ENCODE measurements at places on chromosomes 11 and 22.

GRCh38 chr22:42300259-42301076 is 30.0 kb upstream of the TCF20 start:
- DNase-seq = peak; percentile 22

DNA sequence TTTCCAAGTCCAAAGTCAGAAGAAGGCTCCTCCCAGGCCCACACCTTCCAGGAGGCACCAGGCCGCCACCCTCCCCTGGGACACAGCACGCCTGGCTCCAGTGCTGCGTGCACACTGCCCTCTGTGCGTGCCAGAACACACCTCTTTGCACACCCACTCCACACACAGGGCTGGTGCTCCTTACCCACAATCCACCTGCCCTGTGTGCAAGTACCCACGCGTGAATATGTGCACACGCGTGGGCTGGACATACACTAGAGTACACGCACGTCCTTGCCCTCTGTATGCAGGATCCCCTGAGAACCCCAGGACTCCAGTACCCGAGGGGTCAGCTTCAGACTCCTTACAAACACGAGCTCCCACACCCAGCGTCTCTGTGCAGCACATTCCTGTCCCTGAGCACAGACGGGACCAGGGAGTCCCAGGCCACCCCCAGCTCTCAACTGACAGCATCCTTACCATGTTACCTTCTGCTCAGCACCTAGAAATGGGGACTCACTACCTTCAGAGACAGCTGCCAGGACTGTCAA is 2.8 kb downstream of the DUSP8 start:
- DNase-seq = no peak

GRCh38 chr11:69718147-69718546 is 14.3 kb upstream of the FGF19 start:
- DNase-seq = no peak

DNA sequence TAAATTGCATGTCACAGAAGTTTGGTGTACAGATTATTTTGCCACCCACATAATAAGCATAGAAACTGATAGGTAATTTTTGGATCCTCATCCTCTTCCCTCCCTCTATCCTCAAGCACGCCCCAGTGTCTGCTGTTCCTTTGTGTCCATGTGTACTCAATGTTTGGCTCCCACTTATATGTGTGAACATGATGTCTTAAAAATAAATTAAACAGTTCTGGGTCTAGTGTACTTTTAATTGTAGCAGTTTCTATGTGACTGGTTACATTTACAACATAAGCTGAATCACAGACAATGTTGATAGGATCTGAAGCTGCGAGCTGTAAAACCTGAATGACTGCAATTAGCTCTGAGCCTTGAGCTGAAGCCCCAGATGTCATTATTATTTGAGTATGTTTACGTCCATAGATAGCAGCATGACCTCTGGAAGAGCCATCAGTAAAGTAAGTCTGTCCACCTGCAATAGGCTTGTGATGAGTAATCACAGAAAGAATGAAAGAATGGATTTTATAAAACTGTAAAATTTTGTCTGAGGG is 29.7 kb downstream of the OR10A6 start:
- DNase-seq = no peak

DNA sequence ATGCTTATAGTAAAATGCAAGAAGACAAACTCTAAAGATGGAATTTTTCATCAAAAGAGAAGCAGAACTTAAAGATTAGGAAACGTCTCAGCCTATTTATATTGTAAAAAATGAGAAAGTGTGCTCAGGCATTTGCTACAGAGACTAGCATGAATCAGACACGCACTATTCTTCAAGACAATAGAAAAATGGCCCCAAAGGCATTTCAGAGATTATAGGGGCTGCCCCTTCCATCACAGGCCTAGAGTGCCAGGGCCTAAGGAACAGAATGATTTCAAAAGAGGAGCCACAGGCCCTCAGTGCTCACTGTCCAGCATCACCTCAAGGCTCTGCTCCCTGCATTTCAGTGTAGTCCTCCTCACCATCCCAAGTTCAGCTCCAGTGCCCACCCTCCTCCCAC is 27.5 kb downstream of the TNKS1BP1 start:
- no peak for DNase-seq

- no peak for DNase-seq
Measured at GRCh38 chr11:1943977-1944376, 3.2 kb upstream of the MRPL23 start.

DNA sequence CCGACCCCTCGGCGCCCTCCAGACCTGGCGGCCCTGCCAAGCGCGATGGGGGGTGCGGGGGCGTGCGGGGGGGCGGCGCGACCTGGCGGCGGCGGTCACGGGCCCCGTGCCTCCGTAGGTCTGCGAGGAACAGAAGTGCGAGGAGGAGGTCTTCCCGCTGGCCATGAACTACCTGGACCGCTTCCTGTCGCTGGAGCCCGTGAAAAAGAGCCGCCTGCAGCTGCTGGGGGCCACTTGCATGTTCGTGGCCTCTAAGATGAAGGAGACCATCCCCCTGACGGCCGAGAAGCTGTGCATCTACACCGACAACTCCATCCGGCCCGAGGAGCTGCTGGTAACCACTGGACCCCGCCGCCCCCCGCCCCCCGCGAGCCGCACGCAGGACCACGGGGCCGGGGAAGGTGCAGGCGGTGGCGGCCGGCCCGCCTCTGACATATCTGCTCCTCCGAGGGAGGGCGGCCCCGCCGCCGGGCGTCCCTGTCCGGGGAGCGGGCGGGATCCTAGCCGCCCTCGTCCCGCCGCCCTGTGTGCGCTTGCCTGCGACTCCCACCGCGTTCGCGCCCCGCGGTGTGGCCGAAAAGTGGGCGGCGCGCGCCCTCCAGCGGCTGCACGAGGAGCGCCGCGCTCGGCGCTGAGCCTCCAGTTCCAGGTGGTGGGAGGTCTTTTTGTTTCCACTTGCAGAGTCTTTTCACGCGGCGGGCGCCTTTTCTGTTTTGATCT is 2.1 kb downstream of the CCND1 start:
- DNase-seq = peak; percentile 59

DNA sequence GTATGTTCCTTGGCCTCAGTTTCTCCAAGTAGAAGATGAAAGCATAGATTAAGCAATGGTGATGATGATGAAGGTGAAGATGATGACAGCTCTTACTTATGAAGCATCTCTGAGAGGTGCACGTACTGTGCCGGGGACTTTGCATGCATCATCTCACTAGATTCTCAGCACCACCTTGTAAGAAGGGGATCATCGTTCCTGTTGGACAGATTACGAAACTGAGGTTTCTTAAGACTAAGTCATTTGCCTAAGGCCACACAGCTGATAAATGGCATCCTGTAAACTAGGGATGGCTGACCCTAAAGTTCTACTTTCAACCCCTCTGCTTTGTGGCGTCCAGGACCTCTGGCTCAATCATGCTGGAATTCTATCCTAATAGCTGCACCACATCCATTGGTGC is 8.7 kb downstream of the MS4A15 start:
- no peak for DNase-seq

GRCh38 chr11:47188259-47188658 is 2.0 kb upstream of the PACSIN3 start:
- no peak for DNase-seq

- DNase-seq = no peak
Measured at GRCh38 chr11:34168642-34169420, 63.4 kb downstream of the NAT10 start.

GRCh38 chr22:24393012-24393559 is 34.3 kb upstream of the ADORA2A start:
- no peak for DNase-seq

DNA sequence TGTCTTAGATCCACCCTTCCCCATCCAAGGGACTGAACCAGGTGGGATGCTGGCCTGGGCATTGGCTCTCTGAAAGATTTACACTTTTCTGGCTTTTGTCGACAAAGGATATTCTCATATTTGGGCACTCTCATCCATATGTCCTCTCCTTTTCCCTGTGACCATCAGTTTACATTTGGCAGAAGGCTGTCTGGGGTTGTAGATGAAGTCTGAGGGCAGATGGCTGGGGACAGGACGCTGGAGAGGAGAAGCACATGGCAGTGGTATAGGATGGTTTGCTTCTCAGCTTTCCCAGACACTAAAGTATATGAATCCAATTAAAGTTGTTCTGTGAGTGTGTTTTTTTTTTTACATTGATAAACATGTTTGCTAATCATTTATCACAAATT is 757.5 kb downstream of the NTM start:
- no peak for DNase-seq

DNA sequence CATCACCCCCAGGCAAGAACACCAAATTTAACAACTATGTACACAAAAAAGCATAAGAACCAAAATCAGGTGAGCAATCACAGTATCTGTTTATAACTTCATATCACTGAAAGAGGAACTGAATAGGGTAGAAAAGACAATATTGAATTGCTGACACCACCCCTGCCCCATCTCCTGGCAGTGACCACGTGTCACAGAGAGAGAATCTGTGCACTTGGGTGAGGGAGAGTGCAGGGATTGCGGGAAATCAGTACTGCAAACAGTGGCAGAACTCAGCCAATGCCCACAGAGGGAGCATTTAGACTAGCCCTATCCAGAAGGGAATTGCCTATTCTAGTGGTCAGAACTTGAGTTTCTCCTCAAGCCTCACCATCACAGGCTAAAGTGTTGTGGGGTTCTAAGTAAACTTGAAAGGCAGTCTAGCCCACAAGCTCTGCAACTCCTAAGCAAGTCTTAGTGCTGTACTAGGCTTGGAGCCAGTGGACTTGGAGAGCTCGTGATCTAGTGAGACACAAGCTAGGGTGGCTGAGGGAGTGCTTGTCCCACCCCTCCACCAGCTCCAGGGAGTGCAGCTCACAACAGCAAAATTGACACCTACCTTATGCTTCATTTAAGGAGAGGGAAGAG is 82.8 kb upstream of the PTH start:
- no peak for DNase-seq

- DNase-seq = no peak
Measured at GRCh38 chr22:46935506-46936377, 173.3 kb downstream of the TBC1D22A start.

- DNase-seq = no peak
Measured at GRCh38 chr11:77303328-77303727, 1.8 kb upstream of the GDPD4 start.

- no peak for DNase-seq
Measured at GRCh38 chr11:64871492-64871891, 6.9 kb downstream of the EHD1 start.

GRCh38 chr11:6362873-6363678 is 27.2 kb upstream of the SMPD1 start:
- peak; percentile 58 for DNase-seq

GRCh38 chr11:21659961-21660360 is 532.9 kb upstream of the ANO5 start:
- no peak for DNase-seq

GRCh38 chr11:75554258-75555022 is 7.6 kb upstream of the SERPINH1 start:
- no peak for DNase-seq

DNA sequence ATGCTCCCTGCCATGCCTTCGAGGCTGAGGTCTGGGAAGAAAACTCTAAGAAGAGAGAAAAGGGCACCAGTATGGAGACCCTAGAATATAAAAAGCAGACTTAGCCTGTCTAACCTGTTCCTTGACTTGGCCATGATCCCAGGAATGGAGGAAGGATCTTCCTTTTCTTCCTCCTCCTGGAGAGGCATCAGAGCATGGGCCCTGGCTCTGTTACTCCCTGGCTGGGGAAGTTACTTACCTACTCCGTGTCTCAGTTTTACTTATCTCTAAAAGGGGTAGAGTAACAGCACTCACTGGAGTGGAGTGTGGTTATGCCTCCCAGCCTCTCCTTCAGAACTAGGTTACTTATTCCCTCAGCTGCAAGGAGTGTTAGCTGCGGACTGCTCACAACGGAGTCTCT is 55.2 kb upstream of the PHF21A start:
- DNase-seq = no peak

DNA sequence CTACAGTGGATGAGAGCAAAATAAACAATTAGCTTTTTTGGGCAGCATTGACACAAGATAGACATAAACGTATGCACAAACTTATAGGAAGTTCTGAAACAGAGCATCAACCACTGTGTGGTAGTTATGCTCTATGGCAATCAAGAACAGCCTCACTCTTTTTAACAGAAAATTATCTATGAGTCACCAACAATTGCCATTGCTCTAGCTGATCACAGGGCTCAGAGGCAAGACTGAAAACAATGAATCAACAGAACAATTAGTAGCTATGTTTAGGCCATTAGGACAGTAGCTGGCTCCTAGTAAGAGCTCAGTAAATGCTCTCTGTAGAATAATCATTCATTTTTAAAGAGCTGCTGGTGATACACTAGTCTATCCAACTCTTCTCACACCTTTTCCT is 34.9 kb upstream of the PICALM start:
- no peak for DNase-seq

- DNase-seq = peak; percentile 50
Measured at GRCh38 chr22:20430720-20431510, 6.7 kb downstream of the SCARF2 start.

DNA sequence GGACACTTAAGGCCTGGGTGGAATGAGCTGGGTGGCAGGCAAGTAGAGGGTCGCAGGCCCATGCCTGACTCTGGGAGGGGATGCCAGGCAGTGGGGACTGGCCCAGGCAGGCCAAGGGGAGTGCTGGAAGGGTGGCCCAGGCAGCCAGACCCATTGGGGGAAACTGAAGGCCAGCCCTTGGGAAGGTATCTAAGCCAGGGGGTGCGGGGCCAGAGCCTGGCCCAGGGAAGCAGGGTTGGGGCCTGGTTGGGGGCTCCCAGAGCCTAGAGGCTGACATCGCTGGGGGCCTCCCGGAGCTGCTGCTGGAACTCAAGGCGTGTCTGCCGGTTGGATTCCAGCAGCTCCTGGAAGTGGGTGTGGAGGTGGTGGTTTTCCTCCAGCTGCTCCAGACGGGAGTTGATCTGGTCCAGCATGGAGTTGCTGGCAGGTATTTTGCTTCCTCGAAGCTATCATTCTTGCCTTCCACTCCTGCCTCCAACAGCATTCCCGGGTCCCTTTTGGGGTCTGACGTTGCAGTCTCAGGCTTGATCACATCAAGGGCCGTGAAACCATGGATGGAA is 35.3 kb upstream of the XBP1 start:
- no peak for DNase-seq

GRCh38 chr11:133202816-133203215 is 329.5 kb downstream of the OPCML start:
- no peak for DNase-seq

- DNase-seq = no peak
Measured at GRCh38 chr11:77468527-77468926, 5.4 kb downstream of the PAK1 start.

GRCh38 chr11:125333354-125334073 is 162.6 kb downstream of the FEZ1 start:
- no peak for DNase-seq

- DNase-seq = no peak
Measured at GRCh38 chr11:40384991-40385390, 1074.5 kb downstream of the LRRC4C start.

DNA sequence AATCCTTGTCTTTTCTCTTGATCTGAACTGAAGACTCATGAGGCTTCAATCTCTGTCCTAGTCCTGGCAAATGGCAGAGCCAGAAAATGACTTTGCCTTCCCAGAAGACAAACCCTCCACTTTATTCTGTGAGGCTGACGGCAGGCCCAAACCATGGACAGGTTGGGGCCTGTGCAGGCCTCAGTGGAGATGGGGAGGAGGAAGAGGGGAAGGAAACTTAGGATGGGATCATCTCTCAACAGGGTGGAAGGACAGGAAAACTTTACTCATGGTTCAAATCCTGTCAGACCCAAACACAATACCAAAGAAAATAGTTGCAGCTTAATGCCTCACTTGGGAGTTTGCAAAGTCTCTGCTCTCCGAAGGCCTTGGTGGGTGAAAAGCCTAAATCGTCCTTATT is 9.8 kb downstream of the RPL27A start:
- DNase-seq = no peak

- DNase-seq = no peak
Measured at GRCh38 chr11:76839311-76839710, 21.4 kb upstream of the ACER3 start.

All from T-helper 2 cell (primary cell).